SJCRH30 (cell line): ENCODE measurements at places on chromosomes 6 and 20. TPM values are rescaled to one million over a fixed set of nuclear protein-coding genes. Genes with fewer than 3 reads are reported as not detected.

- peaks cover 6% of the 10 kb centered on the region for H3K4me1 ChIP-seq
- no peak for DNase-seq
- no peak overlapping the region for H3K27ac ChIP-seq
- H3K27me3 ChIP-seq: no peaks in the 10 kb centered on the region
These were observed 50.3 kb upstream of the NAA20 start for GRCh38 chr20:19966840-19967239.

DNA sequence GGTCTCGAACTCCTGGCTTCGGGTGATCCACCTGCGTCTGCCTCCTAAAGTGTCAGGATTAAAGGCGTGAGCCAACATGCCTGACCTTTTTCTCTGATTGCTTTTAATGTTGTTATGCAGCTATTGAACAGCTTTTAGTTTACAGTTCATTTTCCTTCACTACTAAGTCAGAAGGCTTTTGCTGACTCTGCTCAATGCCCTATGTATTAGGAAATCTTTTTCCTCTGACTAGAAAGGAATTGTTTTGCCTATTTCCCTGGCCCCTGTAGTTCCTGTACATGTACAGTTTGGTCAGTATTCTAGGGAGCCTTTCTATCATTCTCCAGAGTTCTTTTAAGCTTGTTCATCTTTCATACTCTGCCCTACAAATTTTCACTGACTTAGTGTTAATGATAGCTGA lies 280.2 kb downstream of the CDKAL1 start:
- H3K4me1 ChIP-seq: peaks cover 11% of the 10 kb centered on the region
- no peaks in the 10 kb centered on the region for H3K27me3 ChIP-seq
- DNase-seq: no peak
- no peak overlapping the region for H3K27ac ChIP-seq

Gene TSPO2
- not detected in 2 replicates for total RNA-seq

DNA sequence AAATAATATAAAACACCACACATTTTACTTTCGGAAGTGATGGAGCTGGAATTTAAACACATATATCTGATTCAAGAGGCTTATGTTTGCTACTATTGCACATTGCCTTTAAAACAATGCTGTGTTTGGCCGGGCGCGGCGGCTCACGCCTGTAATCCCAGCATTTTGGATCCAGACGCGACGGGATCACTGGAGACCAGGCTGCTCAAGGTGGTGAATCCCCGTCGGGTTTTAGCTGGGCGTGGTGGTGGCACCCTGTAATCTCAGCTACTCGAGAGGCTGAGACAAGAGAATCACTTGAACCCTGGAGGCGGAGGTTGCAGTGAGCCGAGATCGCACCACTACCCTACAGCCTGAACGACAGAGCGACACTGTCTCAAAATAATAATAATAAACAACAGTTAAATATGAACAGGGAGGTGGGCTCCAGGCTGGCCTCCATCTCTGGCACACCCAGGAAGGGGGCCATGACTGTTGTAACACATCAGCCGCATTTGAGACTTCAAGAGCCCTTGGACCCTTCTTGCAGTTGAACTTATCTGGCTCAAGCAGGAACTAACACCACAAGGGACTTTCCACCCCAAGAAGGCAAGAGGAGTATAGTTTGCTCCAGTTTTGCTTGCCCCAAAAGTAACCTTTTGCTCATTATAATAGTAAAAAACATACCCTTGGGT lies 127.1 kb upstream of the ZNF184 start:
- no peaks in the 10 kb centered on the region for H3K27me3 ChIP-seq
- no peaks in the 10 kb centered on the region for H3K36me3 ChIP-seq
- no peaks in the 10 kb centered on the region for H3K4me1 ChIP-seq
- no peak for DNase-seq
- H3K27ac ChIP-seq: no peak overlapping the region
- no peak overlapping the region for H3K4me3 ChIP-seq

DNA sequence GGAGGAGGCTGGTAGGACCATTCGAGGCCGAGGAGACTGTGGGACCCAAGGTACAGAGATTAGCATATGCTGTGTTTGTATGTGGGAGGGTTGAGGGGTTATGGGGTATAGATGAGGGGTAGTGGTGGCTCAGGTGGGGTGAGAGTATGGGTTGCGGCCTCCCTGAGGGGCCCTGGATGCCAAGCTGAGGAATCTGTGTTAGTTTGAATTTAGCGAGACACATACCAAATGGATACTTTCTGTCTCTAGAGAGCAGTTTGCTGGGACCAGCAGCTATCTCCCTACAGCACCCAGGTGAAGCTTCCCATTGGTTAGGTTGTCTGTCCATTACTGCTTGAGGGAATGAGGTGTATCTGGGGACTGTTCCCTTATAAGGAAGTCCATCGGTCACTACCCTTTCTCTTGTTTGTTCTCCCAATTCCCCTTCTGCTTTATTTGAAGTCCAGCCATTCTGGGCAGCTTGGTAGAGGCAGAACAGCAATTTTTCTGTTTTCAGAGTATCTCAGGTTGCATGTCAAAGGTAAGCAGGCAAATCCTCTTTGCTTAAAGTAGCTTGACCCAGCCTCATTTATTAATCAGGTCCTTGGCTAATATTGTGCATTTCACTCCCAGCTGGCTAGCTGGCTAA lies 15.2 kb downstream of the CHMP4B start:
- no peak overlapping the region for H3K27ac ChIP-seq
- H3K27me3 ChIP-seq: no peaks in the 10 kb centered on the region
- DNase-seq: no peak
- no peak overlapping the region for H3K4me3 ChIP-seq
- peaks cover 3% of the 10 kb centered on the region; the same call in 1 of the 2 replicates for H3K36me3 ChIP-seq
